ENCODE measurements at places on chromosomes 12 and 14.

- DNase-seq, result no peak
Observed at GRCh38 chr14:88164906-88165534, 158.0 kb downstream of the KCNK10 start.

- no peak for DNase-seq
Observed at GRCh38 chr12:71877335-71878121, 38.0 kb downstream of the TBC1D15 start.

DNA sequence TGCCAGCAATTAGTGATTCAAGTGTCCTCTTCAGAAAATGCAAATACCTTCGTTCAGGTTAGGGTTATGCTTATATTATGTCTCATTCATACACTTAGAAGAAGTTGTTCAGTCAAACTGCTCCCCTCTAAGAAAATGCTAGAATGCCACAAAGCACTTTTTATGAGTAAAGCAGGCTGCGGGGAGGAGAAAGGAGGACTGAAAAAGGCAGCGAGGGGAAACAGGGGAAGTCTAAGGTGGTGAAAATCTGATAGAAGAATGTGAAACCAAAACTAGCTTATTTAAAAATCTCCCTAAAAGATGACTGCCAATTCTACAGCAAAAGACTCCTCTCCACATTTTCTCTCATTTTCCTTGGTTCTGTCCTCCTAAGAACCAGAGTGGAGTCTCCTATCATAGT is 70.1 kb downstream of the PRKD1 start:
- DNase-seq, result no peak

DNA sequence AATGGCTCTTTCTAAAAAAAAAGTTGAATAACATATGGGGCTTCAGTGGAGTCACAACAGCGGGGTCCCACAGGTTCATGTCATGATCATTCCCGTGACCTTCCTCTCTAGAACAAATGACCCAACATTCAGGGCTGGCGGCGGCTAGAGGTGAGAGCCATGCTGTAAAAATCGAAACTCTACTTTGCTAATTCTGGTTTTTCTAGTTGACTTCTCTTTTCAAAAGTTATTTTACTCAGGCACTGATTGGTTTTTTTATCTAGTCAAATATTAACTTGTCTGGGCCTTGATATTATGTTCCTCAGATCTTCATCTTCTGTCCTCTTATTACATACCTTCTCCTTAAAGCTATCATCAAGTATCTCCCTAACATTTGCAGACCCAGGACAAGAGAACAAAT is 402.9 kb upstream of the SOX5 start:
- DNase-seq, result no peak

DNA sequence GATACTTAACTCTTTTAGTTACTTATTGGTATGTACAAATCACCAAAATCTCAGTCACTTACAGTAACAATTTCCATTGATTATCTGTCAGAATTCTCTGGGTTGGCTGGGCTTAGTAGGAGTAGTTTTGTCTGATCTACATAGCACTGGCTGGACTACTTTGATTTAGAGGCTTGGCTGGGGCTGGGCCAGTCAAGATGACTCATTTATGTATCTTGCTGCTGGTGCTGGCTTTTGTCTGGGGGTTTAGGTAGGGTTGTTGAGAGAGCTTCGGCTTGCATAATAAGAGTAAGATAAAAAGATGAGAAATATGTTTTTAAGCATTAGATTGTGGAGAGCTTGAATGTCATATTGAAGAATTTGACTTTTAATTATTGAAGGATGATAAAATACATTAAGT is 1093.7 kb downstream of the SLC6A15 start:
- no peak for DNase-seq

GRCh38 chr12:92602476-92602875 is 100.3 kb upstream of the PLEKHG7 start:
- DNase-seq, result no peak

DNA sequence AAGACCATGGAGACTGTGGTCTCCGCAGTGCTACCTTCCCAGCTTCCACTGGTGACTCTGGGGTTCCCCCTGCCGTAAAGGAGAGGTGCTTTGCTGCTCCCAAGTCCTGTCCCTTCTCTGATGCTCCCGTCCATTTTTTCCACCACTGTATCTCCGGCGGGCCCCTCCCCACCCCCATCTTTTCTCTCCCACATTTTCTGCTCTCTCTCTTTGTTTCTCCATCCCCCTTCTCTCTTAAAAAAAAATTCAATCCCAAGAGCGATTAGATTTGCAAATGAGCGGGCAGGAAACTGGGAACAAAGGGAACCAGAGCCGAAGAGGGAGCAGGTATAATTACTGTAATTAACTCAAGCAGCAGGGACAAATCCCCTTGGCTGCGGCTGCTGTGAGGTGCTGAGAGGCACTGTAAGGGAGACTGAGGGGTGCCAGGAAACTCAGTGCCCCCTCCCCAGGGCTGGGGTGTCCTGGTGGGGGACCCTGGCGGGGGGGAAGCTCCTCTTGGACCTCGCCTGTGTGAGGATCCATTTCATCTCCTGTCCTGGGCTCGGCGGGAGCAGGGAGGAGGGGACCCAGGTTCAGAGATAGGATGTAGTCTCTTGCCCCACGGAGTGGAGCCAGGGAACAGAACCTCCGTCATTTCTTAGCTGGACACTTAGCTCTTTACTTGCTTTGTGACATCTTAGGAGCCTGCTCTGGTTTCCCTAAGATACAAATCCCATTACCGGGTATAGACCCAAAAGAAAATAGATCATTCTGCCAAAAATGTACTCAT is 140.4 kb upstream of the NRXN3 start:
- DNase-seq, result no peak

GRCh38 chr12:29288031-29288430 is 92.9 kb downstream of the ERGIC2 start:
- no peak for DNase-seq

GRCh38 chr12:46363582-46364299 is 8.8 kb downstream of the SLC38A2 start:
- DNase-seq, result no peak

DNA sequence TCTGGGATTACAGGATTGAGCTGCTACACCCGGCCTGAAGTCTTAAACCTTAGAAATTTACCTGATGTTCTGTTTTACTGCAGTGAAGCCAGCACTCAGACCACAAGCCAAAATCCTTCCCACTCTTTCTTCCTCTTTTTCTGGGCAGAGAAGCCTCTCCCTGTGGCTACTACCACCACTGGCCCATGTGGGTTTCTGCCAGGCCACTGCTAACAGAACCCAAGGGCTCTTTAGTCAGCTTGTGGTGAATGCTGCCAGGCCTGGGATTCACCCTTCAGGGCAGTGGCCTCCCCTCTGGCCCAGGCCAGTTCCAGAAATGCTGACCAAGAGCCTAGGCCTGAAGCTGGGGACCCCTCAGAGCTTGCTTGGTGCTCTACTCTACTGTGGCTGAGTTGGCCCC is 35.3 kb downstream of the GAS2L3 start:
- DNase-seq, result no peak

- DNase-seq, result no peak
Observed at GRCh38 chr12:19390051-19390598, 49.2 kb upstream of the AEBP2 start.

DNA sequence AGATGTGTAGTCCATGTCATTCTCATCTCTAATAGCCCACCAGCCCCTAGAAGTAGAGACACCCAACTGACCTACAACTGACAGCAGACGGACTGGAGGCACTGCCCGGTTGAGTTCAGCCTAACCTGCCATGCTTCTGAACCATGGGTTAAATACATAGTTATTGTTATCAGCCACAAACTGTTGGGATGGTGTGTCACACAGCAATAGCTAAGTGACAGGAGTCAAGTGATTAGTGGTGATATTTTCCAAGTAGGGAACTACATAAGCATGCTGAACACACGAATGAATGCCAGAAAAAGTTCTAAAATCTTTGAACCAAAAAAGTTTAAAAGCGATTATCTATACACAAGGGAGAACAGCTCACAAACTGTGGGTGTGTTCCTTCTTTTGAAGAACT is 80.1 kb downstream of the SYNE3 start:
- DNase-seq, result no peak

GRCh38 chr12:62683776-62684569 is 217.3 kb downstream of the MON2 start:
- DNase-seq, result no peak

DNA sequence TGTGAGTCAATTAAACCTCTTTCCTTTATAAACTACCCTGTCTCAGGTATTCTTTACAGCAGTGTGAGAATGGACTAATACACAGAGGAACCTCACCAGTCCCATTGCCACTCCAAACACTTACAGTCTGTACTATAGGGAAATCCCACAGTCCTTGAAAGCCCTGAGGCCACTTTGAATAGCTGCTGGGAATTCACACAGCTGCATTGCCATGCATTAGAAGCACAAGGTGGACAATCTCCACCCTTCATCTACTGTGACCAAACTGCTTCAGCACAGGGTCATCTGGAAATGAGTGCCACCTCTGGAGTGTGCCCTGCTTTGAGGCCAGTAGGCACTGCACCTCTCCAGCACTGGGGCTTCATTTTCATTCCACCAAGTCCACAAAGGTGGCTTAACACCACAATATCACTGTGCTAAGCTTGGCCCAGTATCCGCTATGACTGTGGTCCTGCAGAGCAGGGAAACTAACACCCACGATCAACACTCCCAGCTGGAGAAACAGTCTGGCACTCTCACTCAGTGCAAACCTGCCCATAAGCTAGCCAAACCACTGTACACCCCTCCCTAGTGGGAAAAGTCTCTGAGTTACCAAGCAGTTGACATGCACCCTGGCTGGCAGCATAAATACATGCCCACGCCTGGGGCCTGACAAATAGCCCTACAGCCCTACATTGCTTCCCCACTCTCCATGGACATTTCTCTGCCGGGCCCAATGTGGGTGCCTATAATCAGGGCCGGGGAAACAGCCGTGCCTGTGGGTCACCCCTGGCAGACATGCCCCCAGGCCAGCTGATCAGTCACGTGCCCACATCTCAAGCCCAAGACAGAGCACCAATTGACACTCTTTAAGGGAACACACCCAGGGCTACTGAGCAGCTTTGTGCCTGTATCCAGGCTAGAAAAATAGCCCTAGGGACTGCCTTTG is 294.3 kb upstream of the MGAT4C start:
- no peak for DNase-seq

- DNase-seq, result no peak
Observed at GRCh38 chr12:62098132-62098531, 162.1 kb upstream of the USP15 start.

GRCh38 chr12:44847888-44848702 is 28.0 kb downstream of the NELL2 start:
- DNase-seq, result peak; percentile 15

Data from stimulated activated CD4-positive, alpha-beta T cell treated with anti-CD3 and anti-CD28 coated beads, Interleukin-15, amount 100 ng/mL, for 1 hour (primary cell).